Astrocyte (in vitro differentiated cells and primary cell): ENCODE measurements at places on chromosomes 7 and 10. TPM values are rescaled to one million over a fixed set of nuclear protein-coding genes. Genes with fewer than 3 reads are reported as not detected.

DNA sequence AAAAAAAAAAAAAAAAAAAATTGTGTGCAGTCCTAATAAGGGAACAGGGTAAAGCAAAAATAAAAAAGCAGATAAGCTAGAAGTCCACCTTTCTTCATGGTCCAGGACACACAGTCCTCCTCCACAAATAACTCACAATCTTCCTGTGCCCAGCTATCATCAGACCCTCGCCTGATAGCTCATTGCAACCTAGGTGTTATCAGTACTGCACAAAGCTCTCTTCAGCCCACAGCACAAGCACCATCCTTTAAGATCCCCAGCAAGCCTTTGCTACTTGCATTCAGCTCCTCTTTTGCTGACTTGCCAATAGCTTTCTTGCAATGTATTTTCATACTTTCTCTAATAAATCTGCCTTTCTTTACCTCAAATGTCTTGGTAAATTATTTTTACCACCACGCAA, 5.0 kb downstream of the NDUFA5 start:
- no peak for DNase-seq
- no peaks in the 10 kb centered on the region for H3K4me1 ChIP-seq
- no peak overlapping the region for H3K4me3 ChIP-seq
- no peak overlapping the region for H3K27ac ChIP-seq

DNA sequence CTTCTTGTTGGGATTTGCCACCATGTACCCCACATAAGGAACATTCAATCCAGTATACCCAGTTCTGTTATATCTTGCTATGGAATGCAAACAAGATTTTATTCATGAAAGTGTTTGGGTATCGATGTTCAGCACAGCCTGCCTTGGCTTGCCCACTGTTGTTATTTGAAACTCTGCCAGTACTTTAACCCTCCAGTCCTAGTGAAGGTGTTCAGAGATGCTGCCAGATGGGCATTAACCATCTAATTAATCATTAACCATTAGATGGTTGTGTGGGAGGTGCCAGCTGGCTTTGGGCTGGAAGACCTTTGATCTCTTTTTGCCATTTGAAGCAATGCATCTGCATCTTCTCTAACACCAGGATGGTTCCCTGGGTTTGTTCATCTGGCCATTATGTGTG, 363.0 kb downstream of the SH2D4B start:
- no peaks in the 10 kb centered on the region for H3K4me1 ChIP-seq
- H3K4me3 ChIP-seq = no peak overlapping the region
- no peak overlapping the region for H3K27ac ChIP-seq
- H3K36me3 ChIP-seq = no peaks in the 10 kb centered on the region
- no peaks in the 10 kb centered on the region for H3K27me3 ChIP-seq

- H3K4me3 ChIP-seq = peak overlapping the region; percentile 16
- H3K27ac ChIP-seq = peak overlapping the region; percentile 93
- H3K27me3 ChIP-seq = no peaks in the 10 kb centered on the region
These were observed 9.4 kb downstream of the WBP1L start for GRCh38 chr10:102752934-102753664.

DNA sequence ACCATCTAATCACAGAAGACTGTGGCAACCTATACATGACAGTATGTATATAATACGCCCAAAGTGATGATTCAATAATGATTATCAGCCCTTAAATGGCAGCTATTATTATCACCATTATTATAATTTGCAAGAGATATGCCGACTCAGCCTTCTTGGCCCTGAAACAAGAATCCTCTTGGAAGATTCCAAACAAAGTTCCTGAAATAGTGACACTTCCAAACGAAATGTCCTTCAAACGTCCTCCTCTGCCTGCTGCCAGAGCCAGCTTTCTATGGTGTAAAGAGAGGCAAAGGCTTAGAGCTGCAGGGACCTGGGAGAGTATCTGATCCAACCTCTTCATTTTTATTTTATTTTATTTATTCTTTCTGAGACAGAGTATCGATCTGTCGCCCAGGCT, 36.0 kb downstream of the NRAP start:
- H3K27me3 ChIP-seq = peaks cover 13% of the 10 kb centered on the region
- no peaks in the 10 kb centered on the region for H3K4me1 ChIP-seq
- H3K36me3 ChIP-seq = no peaks in the 10 kb centered on the region
- no peak for DNase-seq
- H3K4me3 ChIP-seq = no peak overlapping the region

- peaks cover 4% of the 10 kb centered on the region for H3K4me1 ChIP-seq
- no peak overlapping the region for H3K27ac ChIP-seq
- no peak overlapping the region for H3K4me3 ChIP-seq
- no peak for DNase-seq
- H3K27me3 ChIP-seq = no peaks in the 10 kb centered on the region
- H3K36me3 ChIP-seq = no peaks in the 10 kb centered on the region
These were observed 76.2 kb downstream of the CFAP58 start for GRCh38 chr10:104429846-104430245.

GRCh38 chr10:132027423-132027983, 38.2 kb upstream of the JAKMIP3 start:
- peaks cover 10% of the 10 kb centered on the region for H3K27me3 ChIP-seq
- no peaks in the 10 kb centered on the region for H3K36me3 ChIP-seq
- H3K4me3 ChIP-seq = no peak overlapping the region

- H3K27me3 ChIP-seq = peaks cover 10% of the 10 kb centered on the region
- H3K27ac ChIP-seq = no peak overlapping the region
- H3K4me3 ChIP-seq = peak overlapping the region; percentile 61
- no peak for DNase-seq
These were observed 49.9 kb upstream of the STEAP1B start for GRCh38 chr7:22549667-22550513.

DNA sequence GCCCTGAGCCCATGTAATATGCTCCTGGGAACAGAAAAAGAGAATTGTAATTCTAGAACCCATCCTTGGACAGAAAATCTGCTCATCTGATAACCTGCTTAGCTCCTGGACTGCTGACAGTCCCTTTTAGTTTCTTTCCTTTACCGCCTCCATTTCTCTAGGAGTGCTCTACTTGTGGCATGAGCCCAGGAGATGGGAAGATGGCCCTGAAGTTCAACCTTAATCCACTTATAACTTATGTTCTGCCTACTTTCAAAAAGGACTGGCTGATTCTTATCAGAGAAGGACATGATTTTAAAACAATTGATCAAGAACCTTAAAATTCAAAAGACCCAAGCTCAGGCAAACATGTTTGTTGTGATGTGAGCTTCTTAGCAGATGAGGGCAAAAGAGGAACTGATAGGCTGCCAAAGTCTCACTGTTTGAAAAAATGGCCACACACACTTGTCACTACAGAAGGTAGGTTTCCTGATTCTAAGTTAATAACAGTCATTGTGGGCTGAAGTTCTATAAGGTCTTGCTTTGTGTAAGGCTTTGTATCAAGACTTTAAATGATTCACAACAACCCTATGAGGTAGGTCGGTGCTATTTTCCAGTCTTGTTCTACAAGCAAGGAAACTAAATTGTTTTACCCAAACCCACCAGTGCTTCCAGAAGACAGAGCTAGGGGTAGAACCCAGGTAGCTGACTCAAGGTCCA, 94.3 kb upstream of the AFAP1L2 start:
- no peaks in the 10 kb centered on the region for H3K36me3 ChIP-seq
- H3K27ac ChIP-seq = no peak overlapping the region
- DNase-seq = no peak
- no peaks in the 10 kb centered on the region for H3K4me1 ChIP-seq

GRCh38 chr7:12474035-12474434, 70.4 kb upstream of the VWDE start:
- H3K4me3 ChIP-seq = no peak overlapping the region
- H3K4me1 ChIP-seq = no peaks in the 10 kb centered on the region
- no peak for DNase-seq
- H3K27me3 ChIP-seq = no peaks in the 10 kb centered on the region
- no peaks in the 10 kb centered on the region for H3K36me3 ChIP-seq

- peaks cover 15% of the 10 kb centered on the region for H3K4me1 ChIP-seq
- H3K4me3 ChIP-seq = no peak overlapping the region
- no peak overlapping the region for H3K27ac ChIP-seq
These were observed 24.7 kb upstream of the HSPA12A start for GRCh38 chr10:116766837-116767634.

DNA sequence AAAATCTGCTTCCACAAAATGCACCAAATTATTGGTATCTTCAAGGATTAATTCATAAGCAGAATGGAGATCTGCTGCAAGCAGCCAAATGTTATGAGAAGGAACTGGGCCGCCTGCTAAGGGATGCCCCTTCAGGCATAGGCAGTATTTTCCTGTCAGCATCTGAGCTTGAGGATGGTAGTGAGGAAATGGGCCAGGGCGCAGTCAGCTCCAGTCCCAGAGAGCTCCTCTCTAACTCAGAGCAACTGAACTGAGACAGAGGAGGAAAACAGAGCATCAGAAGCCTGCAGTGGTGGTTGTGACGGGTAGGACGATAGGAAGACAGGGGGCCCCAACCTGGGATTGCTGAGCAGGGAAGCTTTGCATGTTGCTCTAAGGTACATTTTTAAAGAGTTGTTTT, 12.1 kb downstream of the IFIT3 start:
- no peaks in the 10 kb centered on the region for H3K36me3 ChIP-seq
- H3K27me3 ChIP-seq = no peaks in the 10 kb centered on the region

GRCh38 chr7:152335900-152336571, 99.8 kb downstream of the KMT2C start:
- H3K27ac ChIP-seq = no peak overlapping the region
- H3K36me3 ChIP-seq = no peaks in the 10 kb centered on the region
- no peaks in the 10 kb centered on the region for H3K4me1 ChIP-seq

GRCh38 chr7:27148756-27149641, 1.4 kb upstream of the HOXA6 start:
- H3K4me1 ChIP-seq = peaks cover 5% of the 10 kb centered on the region
- DNase-seq = no peak
- H3K4me3 ChIP-seq = no peak overlapping the region
- H3K36me3 ChIP-seq = no peaks in the 10 kb centered on the region

GRCh38 chr7:38870147-38870546, 38.8 kb downstream of the VPS41 start:
- no peaks in the 10 kb centered on the region for H3K36me3 ChIP-seq
- H3K4me3 ChIP-seq = no peak overlapping the region
- no peak overlapping the region for H3K27ac ChIP-seq
- H3K4me1 ChIP-seq = no peaks in the 10 kb centered on the region

- no peak for DNase-seq
- H3K4me3 ChIP-seq = no peak overlapping the region
- H3K27ac ChIP-seq = no peak overlapping the region
- H3K4me1 ChIP-seq = no peaks in the 10 kb centered on the region
These were observed 168.2 kb upstream of the FAM171A1 start for GRCh38 chr10:15539262-15539661.

The RSPH10B gene
- 0.12 TPM in 1 of 2 replicates, not detected in the other for total RNA-seq

The SLC39A12 gene
- total RNA-seq = not detected in 2 replicates

The CEP55 gene
- total RNA-seq = 2.0 and 3.7 TPM in 2 replicates

The CTAGE4 gene
- 0.99 and 1.4 TPM in 2 replicates for total RNA-seq

The ATP5MK gene
- 405 and 463 TPM in 2 replicates for total RNA-seq

The FEZF1 gene
- total RNA-seq = 0.29 and 0.61 TPM in 2 replicates

The UBE2H gene
- total RNA-seq = 171 and 194 TPM in 2 replicates
